ENCODE measurements at places on chromosomes 11 and 22. TPM values are rescaled to one million over a fixed set of nuclear protein-coding genes. Genes with fewer than 3 reads are reported as not detected.

DNA sequence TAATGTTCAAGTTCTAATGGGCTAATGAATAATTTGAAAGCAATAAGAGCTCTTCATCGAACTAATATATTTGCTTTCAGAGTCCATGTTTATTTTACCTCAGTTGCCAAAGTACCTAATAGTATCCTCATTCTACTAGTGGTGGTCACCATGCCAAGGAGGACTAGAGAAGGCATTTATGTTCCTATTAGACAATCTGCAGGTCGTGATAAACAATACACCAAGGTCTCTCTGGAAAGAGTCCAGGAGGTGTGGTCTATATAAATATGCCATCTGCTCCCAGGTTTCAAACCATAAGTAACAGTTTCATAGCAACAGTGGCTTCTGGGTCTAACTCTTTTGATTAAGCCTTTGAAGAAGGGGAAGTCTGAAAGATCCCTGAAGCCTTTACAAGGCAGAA is 42.9 kb downstream of the ARFGAP3 start:
- no peak for DNase-seq

Gene PHLDA2
- 6.4 TPM for total RNA-seq

DNA sequence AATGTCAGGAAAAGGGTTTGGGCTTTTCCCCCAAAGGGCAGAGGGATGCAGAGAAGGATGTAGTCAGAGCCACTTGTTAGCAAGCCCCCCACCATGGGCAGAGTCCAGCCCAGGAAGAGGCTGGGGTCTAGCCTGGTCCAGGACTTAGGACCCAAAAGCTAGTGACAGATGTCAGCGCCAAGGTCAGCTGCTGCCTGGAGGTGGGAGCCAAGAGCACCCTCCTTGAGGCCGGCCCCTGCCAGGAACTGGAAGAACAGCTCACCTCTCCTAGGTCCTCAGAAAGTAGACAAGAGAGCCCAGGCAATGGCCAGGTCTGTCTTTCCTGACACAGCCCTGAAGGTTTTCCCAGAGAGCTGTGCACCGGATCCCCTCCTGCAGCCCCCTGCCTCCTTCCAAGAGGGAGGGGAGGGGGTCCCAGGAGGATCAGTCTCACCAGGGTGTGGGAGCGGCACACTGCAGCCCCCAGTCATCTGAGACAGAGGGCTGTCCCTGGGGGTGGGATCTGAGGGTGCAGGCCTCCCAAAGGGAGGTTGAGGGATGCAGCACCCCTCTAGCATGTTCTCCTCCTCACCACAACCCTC is 14.6 kb upstream of the ARHGEF17 start:
- DNase-seq: no peak

Gene PRPF19
- total RNA-seq: 91.2 TPM

DNA sequence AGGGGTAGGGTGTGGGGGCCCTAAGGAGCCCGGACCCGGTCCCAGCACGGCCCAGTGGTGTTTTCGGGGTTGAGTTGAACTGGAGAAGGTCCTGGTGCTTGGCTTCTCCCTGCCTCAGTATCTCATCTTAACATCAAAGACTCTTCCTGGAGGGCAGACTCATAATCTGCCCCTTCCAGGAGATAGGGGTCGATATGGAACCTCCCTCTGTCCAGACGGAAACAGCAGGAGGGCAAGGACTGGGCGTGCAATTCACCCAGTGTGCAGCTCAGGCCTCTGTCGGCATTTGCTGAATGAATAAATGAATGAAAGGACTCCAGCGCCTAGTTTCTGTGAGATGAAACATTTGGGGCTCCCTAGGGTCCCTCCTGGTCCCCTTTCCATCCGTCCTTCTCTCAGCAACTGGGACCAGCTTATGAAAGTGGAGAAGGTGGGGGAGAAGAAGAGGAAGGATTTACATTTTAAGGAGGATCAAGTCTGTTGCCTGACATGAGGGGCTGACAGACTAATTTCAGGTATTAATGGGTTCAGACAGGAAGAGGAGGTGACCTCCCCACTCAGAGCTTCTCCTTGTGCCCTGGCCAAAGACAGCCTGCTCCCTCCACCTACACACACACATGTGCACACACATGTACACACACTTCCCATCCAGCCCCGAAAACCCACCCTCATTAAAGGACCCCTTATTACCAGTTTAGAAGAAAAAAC is 1.1 kb upstream of the SHISA8 start:
- no peak for DNase-seq

DNA sequence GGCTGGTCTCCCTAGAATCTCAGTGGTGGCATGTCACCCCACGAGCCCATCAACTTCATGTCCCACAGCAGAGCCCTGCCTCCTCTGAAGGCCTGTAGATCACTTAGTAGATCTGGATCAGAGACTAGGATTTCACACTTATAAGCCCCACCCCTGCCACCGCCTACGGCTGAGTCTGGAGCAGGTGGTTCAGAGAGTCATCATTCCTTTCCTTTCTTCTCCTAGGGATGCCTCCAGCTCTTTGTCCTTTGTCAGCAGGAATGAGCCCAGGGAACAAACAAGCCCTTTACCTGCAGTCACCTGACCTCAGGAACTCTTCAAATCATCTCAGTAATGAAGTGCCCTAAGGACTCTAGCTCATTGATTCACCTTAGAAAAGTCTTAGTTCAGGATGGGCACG is 37.8 kb downstream of the SCGB1A1 start:
- no peak for DNase-seq

GRCh38 chr11:88288560-88288959 is 49.0 kb downstream of the CTSC start:
- DNase-seq: no peak

DNA sequence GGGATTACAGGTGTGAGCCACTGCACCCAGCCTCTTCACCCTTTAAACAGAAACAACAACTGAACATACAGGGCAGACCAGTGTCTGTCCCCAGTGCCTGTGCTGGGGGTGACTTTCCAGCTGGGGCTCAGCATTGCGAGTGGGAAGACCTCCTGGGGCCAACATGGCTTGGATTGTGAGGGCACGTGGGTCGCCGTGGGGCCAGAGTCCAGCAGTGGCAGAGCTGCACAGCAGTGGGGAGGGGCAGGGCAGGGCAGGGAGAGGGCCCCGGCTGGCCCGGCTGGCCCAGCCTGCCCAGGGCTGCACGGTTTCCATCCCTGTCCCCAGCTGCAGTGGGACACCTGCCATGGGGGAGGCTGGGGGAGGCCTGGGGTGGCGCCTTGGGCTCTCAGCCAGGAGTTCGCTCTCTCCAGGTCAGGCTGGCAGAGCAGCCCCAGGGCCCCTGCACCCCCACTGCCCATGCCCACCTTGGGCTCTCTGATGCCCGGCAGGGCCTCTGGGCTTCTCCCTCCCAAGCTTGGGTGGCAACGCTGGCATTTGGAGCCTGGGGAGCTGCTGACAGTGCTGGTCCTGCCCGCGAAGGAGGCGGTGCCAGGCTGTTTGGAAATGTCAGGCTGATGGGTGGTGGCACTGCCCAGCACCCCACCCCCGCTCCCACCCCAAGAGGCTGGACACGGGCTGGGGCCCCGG is 30.5 kb upstream of the CCDC188 start:
- no peak for DNase-seq

- no peak for DNase-seq
Measured at GRCh38 chr11:16993495-16993894, 20.7 kb downstream of the PLEKHA7 start.

Gene NTM
- total RNA-seq: 15.8 TPM

Gene OR5A1
- total RNA-seq: not detected

Gene GP1BB
- 6.2 TPM for total RNA-seq

GRCh38 chr11:119309411-119309810 is 7.5 kb downstream of the MCAM start:
- DNase-seq: no peak

Gene NRGN
- total RNA-seq: 2.7 TPM

- peak; percentile 51 for DNase-seq
Measured at GRCh38 chr22:27880778-27881394, 38.2 kb downstream of the PITPNB start.

Gene OR2AG1
- total RNA-seq: not detected

Gene CPT1B
- 7.9 TPM for total RNA-seq

Gene CRYBB1
- total RNA-seq: not detected

DNA sequence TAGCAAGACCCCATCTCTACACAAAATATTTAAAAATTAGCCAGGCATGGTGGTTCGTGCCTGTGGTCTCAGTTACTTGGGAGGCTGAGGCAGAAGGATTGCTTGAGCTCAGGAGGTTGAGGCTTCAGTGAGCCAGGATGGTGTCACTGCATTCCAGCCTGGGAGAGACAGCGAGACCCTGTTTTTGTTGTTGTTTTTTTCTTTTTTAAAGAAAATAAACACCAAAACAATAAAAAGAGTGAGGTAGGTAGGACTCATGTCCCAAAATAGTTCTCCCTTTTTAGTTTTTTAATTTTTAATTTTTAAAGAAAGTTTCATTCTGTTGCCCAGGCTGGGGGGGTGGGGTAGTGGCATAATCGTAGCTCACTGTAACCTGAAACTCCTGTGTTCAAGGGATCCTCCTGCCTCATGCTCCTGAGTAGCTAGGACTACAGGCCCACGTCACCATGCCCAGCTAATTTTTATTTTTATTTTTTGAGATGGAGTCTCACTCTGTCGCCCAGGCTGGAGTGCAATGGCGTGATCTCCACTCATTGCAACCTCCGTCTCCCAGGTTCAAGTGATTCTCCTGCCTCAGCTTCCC is 25.5 kb upstream of the MALAT1 start:
- DNase-seq: no peak

DNA sequence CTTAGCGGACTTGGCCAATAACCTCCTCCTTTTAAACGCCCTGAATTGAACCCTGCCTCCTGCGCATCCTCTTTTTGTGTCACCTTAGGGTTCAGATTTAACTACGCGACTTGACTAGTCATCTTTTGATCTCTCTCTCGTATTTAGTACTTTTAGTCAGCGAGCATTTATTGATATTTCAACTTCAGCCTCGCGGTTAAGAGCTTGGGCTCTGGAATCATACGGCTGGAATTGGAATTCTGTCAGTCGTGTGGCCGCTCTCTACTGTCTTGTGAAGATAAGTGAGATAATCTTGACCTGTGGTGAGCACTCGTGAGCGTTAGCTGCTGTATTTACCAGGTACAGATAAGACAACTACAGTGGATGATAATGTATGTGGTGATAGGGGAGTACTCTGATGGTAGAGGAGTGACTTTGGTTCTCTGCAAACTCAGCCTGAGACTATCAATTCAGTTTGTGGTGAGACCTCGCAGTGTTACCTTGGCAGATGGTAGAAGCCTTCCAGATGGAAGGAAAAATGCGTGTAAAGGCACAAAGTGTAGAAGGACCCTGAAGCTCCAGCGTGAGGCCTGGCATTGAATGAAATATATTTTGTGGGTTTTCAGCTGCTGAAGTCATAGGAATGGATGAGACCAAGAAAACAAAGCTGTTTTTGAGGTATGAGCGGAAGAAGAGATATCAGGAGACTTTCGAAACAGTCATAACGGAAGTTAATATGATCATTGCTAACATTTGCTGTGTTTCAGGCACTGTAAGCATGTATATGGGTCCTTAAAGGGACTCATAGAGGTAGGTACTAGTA is 682 bp downstream of the ATM start:
- no peak for DNase-seq

GRCh38 chr11:83464160-83464944 is 178.2 kb upstream of the CCDC90B start:
- no peak for DNase-seq

DNA sequence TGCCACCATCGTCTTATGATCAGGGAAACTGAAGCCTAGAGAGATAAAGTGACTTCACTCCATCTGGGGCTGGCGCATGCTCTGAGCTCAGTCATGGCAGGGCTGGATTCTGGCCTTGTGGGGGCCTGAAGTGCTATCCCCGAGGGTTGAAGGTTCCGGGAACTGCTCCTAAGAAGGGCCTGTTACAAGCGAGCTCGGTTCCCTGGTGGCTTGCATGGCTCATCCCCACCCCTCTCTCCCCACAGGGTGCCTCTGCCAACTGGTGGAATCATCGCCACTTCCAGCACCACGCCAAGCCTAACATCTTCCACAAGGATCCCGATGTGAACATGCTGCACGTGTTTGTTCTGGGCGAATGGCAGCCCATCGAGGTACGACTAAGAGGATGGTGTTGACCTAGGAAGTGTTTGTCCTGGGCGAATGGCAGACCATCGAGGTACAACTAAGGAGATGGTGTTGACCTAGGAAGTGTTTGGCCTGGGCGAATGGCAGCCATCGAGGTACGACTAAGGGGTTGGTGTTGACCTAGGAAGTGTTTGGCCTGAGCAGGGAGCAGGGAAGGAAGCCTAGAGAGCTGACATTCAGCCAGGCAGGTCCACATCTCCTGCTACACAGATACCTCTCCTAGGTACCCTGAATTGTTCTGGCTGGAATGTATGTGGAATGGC is 19.9 kb downstream of the FADS2 start:
- DNase-seq: no peak

Gene CCDC188
- total RNA-seq: 0.51 TPM

- DNase-seq: no peak
Measured at GRCh38 chr22:17105143-17106129, 15.7 kb downstream of the TMEM121B start.

- no peak for DNase-seq
Measured at GRCh38 chr11:95676308-95676707, 113.3 kb downstream of the FAM76B start.

Gene OR51B5
- 0.11 TPM for total RNA-seq

Gene MRGPRX3
- not detected for total RNA-seq

Gene RAG1
- total RNA-seq: 0.18 TPM

GRCh38 chr11:123268156-123268555 is 73.1 kb upstream of the CLMP start:
- no peak for DNase-seq

Gene UQCR10
- 45.4 TPM for total RNA-seq

DNA sequence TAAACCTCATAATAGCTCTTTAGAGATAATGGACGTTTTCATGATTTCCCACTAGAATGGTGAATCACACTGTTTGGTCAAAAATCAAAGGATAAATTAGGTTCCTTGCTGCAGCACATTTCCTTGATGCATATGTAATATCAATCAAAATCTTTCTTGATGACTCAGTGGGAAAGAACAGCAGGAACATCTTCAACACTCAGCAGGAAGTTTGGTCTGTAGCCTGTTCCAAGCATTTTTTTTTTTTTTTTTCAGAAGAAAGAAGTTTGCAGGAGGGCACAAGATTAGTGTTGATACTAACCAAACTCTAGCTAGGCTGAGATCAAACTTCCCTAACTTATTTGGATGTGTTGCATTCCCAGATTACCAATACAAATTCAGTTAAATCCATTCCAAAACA is 1529.8 kb downstream of the FAM181B start:
- no peak for DNase-seq

Gene NPTXR
- 1.5 TPM for total RNA-seq

Gene OR6A2
- total RNA-seq: 0.06 TPM

GRCh38 chr11:128704517-128704916 is 10.6 kb downstream of the FLI1 start:
- DNase-seq: no peak

DNA sequence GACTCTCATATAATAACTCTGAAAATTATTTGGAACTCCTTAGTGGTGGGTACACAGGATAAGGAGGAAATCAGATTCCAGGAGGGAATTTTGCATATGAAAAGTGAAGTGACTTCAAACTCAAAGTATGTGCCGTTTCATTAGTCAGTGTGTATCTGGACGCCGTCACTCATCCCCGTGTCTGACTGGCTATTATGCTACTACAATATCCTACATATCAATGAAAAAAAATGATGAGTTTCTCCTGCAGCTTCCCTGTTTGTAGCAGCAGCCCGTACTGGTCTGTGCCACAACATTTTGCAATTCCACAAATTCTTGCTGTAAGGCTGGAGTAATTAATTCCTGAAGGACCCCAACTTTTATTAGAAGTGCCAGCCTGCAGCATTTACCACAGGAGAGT is 16.5 kb downstream of the WT1 start:
- DNase-seq: peak; percentile 43

Gene SHISA8
- total RNA-seq: not detected

Gene GGT1
- 15.2 TPM for total RNA-seq

Gene BIK
- 14.4 TPM for total RNA-seq

Gene TUBGCP6
- total RNA-seq: 9.0 TPM

- no peak for DNase-seq
Measured at GRCh38 chr11:112590764-112591163, 330.1 kb upstream of the PLET1 start.

- peak; percentile 78 for DNase-seq
Measured at GRCh38 chr22:19892257-19892879, 37.7 kb upstream of the GNB1L start.

Data from Daoy (cell line).